ENCODE measurements at places on chromosomes 13 and 19.

DNA sequence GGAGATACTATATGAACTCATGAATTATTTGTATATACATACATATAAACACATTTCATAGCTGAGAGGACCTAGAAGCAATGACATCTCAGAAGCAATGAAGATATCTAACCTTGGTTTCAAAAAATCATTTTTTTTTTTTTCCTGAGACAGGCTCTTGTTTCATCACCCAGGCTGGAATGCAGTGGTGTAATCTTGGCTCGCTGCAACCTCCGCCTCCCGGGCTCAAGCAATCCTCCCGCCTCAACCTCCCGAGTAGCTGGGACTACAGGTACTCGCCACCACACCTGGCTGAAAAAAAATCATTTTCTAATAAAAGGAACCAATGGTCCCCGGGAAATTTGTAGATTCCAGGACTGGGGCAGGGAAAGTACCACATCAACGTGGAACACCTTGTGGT is 4.0 kb downstream of the ZNF565 start:
- no peak for DNase-seq

DNA sequence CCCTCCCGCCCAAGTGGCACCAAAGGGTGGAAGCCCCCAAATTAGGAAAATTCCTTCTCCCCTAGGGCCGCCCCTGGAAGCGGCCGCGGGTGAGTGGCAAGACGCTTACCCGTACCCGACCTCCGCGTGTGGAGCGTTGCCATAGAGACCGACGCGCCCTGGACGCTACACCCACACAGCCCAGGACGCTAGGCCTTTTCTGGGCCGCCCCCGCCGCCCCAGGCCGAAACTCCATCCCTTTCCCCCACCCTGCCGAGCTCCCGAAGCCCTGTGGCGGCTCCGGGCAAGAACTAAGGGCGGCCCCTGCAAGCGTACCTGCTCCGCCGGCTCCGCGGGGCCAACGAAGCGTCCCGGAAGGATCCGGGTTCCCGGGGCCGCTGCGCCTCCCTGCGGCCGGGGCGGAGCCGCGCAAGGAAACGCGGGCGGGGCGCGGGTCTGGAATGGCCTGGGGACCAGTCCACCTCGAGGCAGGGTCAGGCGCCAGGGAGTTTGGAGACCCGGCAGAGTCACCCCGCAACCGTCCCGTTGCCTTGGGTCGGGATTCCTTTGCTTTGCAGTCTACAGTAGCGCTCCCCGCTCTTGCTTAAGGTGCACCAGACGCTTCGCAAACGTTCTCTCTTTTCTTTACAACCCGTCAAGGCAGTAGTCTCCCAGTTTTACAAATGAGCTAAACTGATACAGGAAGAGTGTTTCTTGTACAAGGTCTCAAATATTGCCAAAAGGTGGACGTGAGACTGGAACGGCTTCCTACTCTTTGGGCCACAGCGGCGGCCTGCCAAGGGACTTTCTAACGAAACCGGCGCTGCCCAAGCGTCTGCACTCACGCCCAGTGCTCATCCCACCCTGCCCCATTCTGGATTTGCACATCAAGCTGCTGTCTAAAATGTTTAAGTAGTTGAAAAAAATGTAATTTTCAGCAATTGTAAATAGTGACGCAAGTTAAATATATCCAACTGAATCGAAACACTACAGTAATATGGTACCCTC is at the start of gene NEK5:
TSS of gene NEK5 (minus strand) at position 360 of the 987 bp plus-strand sequence. CDS start 1,591 bp downstream, outside the sequence.
- DNase-seq: peak; percentile 45

GRCh38 chr19:48635966-48636858 is 967 bp downstream of the DBP start:
- DNase-seq: peak; percentile 62

DNA sequence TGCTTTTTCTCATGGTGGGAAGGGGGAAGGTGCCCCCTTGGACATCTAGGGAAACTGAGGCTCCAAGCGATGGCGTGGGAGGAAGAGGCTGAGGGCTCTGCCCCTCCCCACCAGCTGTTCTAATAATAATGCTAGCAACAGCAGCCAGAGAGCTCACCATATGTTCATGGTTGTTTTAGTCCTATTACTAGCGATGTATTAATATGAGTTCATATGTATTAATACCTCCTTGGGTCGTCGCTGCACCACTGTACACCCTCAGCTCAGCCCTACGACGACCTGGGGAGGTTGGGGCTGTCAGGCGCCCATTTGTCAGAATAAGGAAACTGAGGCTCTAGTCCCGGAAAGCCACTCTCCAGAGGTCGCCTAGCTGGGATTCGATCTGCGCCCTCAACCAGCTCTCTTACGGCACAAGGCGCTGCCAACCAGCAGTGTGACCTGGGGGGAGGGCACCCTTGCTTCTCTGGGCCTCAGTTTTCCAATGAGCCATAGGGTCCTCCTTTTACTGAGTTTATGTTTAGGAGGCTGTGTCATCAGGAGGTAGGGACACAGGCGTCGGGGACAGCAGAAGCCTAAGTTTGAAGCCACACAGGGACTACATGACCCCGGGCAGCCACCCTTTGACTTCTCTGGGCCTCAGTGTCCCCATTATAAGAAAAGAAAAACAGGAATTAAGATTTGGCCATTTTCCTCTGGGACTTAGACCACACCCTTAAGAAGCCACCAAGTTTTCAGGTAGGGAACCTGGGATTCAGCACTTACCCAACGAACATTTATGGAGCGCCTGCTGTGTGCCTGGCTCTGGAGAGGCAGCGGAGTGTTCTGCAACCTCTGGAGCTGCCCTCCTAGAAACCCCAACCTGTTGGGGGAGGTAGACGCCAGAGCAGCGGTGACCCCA is 664 bp downstream of the MAST3 start:
- no peak for DNase-seq

- DNase-seq: no peak
Observed at GRCh38 chr13:114211446-114212157, 23.1 kb upstream of the CDC16 start.

DNA sequence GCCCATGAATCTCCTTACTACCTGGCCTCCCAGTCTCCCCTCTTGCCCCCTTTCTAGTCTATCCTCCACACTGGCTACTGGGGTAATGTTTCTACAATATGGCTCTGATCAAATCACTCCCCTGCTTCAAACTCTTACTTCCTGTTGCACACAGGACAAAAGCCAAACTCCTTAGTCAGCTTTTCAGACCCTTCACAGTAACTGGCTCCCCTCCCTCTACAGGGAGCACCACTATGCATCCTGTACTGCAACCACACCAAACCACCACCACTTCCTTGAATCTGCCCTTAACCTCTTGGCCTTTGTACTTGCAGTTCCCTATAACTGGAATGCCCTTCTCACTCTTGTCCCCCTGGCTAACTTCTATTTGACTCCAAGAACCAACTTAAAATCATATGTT is 32.2 kb downstream of the DEDD2 start:
- no peak for DNase-seq

DNA sequence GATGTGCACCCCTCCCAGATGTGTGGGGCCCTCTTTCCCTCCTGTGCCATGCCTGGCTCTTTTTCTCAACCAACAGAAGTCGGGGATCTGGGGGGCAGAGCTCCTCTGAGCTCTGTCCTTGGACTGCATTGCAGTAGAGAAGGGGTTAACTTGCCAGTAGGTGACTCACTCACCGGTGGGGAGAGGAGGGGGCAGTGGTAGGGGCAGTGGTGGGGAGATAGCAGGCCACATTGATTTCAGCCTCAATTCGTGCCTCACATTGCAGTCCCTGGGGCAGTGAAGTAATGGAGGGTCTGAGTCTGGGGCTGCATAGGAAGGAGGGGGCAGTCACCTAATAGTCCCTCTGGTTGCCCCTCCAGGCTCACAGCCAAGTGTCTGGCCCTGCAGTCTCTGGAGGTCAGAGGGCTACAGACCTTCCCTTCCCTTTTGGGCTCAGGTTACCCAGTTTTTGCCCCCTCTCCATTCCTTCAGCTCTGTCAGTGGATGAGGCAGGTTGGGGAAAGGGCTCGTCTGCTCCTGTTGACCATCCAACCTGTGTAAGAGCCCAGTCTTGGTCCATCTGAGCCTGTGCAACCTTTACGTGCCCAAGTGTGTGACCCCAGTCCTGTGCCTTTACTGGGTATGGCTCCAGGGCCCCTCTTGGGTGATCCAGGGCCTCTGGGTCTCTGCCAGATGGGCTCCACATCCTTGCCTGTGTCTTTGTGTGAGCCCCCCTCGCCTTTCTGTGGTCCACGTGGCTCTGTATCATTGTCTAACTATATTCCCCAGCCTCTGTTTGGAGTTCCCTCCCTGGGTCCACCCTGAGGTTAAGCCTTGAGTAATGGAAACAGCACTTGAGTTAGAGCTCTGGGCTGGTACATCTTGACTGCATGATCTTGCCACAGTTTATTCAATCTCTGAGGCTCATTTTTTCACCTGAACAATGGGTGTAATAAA is 13.0 kb downstream of the CIC start:
- no peak for DNase-seq

GRCh38 chr13:101996954-101997353 is 404.9 kb downstream of the FGF14 start:
- DNase-seq: no peak

- DNase-seq: no peak
Observed at GRCh38 chr13:74253161-74253560, 119.0 kb upstream of the KLF12 start.

GRCh38 chr19:2424686-2425621 is 2.4 kb downstream of the TIMM13 start:
- no peak for DNase-seq

GRCh38 chr13:114174529-114174961 is 4.5 kb upstream of the CFAP97D2 start:
- DNase-seq: no peak
